ENCODE measurements at places on chromosomes 12 and 14.

DNA sequence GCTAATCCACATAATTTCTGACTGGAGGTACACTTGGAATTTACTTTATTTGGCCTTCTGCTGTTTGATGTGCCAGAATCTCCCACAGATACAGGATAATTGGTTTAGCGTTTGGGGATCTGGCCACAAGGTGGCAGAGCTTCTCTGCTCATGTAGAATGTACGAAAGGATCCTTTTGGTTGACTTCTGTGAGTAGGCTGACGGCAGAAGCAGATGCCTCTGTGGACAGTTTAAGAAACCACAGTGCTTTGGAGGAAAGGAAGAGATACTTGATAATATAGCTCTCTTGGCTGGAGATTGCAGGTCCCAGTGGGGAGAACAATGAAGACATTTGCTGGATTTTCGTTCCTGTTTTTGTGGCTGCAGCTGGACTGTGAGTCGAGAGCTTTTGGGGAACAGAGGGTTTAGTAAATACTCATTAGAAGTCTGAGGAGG is 75.3 kb upstream of the OR4E1 start:
- peak; percentile 58 for DNase-seq

- no peak for DNase-seq
Observed at GRCh38 chr12:45944771-45945170, 45.6 kb downstream of the SCAF11 start.

GRCh38 chr12:78739653-78740052 is 124.9 kb upstream of the SYT1 start:
- DNase-seq: no peak

- DNase-seq: peak; percentile 43
Observed at GRCh38 chr14:54175298-54175942, 218.8 kb upstream of the BMP4 start.

DNA sequence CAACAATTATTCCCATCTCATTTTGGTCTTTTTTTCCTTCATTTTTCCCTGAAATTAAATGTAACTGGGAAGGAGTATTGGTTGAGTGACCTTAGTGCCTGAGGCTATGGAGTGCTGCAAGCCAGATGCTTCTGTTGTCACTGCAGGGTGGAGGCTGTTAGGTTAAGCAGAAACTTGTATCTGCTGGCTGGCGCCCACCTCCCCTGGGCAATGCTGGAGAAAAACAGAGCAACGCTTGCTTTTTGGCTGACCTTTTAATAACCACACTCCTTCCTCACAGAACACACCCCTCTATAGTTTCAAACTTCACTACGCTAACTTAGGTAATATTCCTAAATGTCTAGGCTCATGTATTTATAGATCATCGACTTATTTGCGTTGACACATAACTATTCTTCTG is 583.5 kb upstream of the NOVA1 start:
- DNase-seq: no peak

- DNase-seq: no peak
Observed at GRCh38 chr14:55441286-55441685, 870 bp upstream of the TBPL2 start.

Data from CD4-positive, alpha-beta T cell treated with Interleukin-10 for 1 hour (primary cell).